ENCODE measurements at places on chromosomes 7 and 10.

- DNase-seq, result no peak
Measured at GRCh38 chr7:42982604-42983115, 50.5 kb downstream of the MRPL32 start.

DNA sequence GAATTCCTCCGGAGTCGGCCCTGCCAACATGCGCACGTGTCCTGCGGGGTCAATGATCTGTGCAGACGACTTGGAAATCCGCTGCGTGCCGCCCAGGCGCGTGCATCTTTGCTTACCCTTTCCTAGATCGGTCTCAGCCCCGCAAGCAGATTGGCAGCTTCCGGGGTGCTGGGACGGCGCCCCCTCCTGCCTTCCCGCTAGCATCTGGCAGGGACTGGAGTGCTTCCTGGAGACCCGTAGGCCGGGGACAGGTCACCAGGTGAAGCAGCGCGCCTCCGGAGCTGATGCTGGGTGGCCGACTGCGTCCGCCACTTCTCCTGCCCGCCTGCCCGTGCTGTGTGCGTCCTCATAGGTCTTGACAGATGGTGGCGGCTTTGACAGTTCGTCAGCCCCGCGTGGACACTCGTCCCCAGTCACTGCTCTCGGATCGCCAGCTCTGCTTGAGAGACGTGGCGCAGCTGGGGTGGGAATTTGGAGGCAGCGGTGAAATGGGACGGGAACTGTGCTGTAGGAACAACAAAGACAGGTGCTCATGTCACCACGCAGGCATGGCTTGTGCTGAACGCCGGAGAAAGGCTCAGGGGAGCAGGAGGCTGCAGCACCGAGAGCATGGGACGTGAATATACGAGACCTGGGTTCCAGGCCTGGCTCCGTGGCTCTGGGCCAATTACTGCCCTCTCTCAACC lies 21.9 kb upstream of the KCNK18 start:
- DNase-seq, result no peak

DNA sequence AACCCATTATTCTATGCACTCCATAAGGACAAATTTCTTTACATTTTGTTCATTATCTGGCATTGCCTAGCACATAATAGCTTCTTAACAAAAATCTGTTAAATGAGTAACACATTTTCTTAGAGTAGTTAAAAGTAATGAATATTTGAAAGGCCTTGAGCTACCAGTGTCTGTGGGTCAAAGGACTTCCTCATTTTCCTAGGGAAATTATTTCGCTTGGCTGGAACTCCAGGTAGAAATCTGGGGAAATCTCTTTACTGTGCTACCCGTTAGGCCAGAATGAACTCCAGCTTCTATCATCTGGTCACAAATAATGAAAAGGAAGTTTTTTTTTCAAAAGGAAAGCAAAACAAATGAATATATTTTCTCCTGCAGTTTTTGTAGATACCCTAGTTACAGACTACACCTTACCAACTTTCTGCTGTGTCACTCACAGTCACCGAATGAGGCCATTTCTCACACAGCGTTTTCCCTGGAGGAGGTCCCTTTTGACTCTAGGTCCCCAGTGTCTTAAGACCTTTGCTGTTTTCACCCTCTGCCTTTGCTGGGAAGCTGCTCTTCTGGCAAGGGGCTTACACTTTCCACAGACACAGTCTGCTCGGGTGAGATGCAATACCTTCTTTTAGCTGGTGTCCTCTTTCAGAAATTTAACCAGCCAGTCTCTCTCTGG lies 1.6 kb downstream of the SAMD9L start:
- no peak for DNase-seq

GRCh38 chr10:43314626-43315495 lies 48.0 kb upstream of the RASGEF1A start:
- DNase-seq, result no peak

DNA sequence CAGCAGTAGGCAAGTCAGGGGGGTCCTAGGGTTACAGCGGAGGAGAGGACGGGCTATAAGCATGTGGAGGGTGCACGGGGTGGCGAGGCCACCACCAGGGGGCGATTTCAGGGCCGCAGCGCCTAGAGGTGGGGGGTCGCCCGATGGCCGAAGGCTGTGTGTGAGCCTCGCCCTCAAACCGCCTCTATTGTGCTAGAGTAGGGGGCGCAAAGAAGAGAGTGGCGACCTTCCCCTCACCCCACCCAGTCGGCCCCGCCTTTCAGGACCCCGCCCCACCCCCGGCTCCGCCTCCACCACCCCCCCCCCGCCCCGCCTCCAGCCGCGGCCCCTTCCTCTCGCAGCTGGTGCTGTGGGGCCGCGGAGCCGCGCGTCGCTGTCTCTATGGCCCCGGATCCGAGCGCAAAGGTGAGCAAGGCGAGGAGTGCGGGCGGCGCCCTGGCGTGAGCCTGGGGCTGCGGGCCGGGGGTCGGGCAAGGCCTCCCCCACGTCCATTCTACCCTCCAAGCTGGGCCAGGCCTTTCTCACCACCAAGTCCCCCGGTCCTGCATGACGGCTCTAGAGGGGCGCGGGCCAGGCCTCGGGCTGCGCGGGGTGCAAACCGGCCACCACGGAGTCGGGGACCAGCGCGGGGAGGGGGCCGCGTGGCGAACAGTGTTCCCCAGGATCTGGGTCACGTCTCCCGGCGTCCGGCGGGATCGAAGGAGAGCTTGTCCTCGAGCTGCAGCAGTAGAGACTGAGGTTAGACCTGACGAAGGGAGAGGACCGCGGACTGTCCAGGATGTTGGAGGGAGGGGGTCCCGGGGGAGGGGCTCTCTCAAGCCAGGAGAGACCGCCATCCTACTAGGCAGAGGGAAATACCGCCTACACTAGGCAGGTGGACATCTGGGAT lies at the start of gene SEMA4G:
Gene SEMA4G, plus strand, starts transcription at position 318 of the 889 bp plus-strand sequence. CDS start 3,409 bp downstream, outside the sequence.
- peak; percentile 6 for DNase-seq

DNA sequence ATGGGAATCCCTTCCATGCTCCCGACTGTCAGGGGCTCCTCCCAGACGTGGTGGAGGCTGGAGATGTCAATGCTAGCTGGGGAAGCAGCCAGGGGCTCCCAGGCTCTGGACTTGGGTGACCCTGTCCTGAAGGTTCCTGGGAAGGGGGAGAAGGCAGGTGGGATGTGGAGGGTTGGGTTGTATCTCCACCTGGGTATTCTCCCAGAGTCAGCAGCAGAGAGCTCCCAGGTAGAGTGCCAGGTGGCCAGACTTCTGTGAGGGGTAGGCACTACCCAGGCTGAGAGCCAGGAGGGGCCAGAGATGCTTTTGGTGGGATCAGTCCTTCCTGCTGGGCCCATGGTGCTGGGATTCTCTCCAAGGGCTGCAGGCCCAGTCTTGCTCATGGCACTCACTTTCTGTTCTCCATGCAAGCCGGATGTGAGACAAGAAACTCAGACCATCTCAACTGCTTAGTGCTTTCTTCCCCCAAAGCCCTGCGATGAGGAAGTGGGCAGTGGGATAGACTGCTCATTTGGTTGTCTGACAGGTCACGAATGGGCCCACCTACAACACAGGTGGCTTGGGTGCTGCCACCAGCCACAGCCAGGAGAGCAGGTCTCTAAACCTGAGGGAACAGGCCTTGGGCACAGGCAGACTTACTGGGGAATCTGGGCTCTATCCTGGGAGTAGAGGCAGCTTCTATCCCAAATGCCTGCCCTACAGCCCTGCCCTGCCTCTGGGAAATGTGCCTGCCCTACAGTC lies 52.5 kb upstream of the CAMK2B start:
- DNase-seq, result no peak

DNA sequence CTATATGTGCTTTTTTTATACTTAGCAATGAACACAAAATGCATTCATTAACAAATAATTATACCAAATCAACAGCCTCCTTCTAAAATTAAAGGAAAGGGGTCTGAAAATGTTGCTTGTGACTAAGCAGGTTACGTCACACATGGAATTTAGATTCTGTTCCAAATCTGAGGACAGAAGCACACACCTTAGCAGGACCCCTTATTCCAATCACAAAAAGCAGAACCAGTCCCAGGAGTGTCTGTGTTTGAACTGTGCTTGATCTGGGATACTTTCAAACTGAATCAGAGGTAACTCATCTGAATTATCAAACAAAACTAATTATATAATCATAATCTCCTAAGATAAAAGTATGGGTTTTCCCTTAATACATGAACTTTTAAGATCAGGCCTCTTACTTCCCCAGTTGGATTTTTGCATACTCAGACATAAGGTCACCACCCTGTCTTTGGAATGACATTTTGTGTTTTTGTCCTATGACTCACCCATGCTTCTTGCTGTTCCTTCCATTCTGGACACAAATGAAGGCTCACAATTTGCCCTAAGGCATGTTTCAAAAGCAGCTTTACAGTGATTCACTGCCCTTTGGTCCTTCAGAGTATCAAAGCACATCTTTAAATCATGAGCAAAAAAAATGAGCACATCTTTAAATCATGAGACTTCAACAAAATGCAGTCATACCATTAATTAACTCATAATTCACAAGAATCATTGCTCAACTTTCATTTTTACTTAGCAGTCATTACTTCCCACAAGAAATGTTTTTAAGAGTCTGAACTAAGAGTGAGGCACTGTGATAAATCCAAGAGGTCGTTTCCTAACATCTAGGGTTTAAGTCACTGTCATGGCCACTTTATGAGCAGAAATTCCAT lies 35.5 kb downstream of the SEMA3C start:
- peak; percentile 97 for DNase-seq

GRCh38 chr7:26624431-26624830 lies 240.0 kb downstream of the SKAP2 start:
- DNase-seq, result no peak

DNA sequence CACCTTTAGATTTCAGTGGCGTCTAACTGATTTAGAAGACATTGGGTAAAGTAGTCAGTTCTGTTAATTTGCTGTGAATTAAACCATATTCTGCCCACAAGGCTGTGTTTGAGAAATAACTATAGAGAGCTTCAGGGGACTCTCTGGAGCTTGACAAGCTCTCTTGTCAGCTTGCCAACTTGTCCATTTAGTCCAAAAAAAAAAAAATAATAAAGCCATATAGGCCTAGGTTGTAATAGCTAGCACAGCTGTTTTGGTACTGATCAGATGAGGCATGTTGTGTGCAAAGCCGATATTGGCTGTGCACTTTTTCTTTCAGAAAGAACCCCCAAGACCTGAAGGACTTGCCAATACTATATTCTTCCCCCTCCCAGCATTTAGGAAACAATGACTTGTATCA lies 20.2 kb upstream of the ZNF282 start:
- no peak for DNase-seq

DNA sequence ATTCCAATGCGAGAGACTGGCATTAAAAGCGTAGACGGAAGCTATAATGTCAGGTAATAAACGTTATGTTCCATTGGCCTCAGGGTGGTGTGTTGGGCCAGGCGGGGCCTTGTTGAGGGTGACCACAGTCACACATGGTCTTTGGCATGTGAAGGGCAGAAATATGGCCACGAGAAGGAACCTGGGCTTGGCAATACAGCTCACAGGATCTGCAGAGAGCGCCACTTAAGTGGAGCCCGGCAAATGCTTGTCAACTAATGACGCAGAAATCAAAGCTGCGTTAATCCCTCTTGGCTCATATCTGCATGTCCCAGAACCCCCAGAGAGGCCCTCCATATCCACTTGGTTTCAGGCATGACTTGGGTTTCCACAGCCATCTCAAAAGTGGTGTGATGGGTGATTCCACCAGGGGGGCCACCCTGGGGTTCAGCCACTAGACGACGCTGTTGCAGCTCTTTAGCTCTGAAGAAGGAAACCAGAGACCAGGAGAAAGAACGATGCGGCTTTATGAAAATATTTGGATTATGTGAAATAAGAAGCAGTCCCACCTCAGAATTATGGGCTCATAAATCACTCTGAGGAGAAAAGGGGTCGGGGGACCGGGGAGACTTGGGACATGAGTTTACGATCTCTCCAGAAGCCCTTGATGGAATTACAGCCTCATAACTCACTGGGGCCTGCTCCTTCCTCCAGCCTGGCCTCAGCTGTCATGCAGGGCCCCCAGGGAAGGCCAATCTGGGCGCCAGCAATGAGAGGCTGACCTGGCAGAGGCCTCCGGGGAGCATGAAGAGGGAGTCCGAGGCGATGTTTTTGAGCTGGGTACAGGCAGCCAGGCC lies 462.5 kb downstream of the PLXNA4 start:
- DNase-seq, result no peak

GRCh38 chr10:35463878-35464277 lies 127.6 kb downstream of the CCNY start:
- DNase-seq, result no peak

GRCh38 chr7:65972976-65973375 lies 9.0 kb downstream of the GUSB start:
- no peak for DNase-seq

- peak; percentile 70 for DNase-seq
Measured at GRCh38 chr10:31769564-31769963, 159.1 kb downstream of the ARHGAP12 start.

GRCh38 chr7:79401254-79401653 lies 52.2 kb downstream of the MAGI2 start:
- no peak for DNase-seq

DNA sequence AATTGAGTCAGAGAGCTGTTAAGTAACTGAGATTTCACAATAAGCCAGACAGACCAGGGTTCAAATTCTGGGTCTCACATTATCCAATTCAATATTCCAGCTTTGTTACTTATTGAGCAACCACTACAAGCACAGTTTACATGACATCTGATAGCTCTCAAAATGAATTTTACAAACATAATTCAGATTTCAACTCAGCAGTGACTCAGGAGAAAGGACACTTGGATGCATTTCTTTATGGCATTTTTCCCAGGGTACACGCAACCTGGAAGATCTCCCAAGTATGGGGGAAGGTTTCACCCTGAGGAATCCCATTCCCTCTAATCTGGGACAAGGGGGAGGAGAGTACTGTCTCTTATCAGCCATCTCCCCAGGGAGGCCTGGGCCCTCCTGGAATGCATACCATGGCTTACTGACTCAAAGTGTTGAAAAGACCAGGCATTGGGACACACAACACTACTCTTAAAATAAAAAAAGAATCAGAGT lies 102.4 kb downstream of the CFTR start:
- DNase-seq, result peak; percentile 74

- no peak for DNase-seq
Measured at GRCh38 chr7:158486919-158487318, 100.7 kb downstream of the PTPRN2 start.

GRCh38 chr10:84329196-84329611 lies 815 bp downstream of the CCSER2 start:
- DNase-seq, result peak; percentile 63

GRCh38 chr7:120272701-120273475 lies at the start of gene KCND2:
Gene KCND2 (plus strand): TSS chr7:120273175.
- DNase-seq, result peak; percentile 7

DNA sequence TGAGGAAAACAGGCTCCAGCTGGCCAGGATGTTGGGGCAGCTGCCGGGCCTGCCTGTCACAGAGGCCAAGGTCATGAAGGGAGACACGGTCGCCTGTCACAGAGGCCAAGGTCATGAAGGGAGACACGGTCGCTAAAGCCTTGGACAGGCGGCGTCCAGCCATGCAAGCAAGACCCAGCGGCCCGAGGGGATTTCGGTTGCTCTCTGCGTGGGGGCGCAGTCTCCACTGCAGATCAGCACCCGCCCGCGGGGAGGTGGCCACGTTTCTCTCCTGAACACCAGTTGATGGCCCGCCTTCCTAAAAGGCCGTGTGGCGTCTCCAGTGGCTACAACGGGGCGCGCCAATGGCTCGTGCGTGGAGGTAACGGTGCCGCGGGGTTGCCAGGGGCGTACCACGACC lies 67.0 kb upstream of the PCGF5 start:
- no peak for DNase-seq
